ENCODE measurements at places on chromosomes 12 and 14. TPM values are rescaled to one million over a fixed set of nuclear protein-coding genes. Genes with fewer than 3 reads are reported as not detected.

The TAS2R46 gene
- polyA plus RNA-seq: not detected

DNA sequence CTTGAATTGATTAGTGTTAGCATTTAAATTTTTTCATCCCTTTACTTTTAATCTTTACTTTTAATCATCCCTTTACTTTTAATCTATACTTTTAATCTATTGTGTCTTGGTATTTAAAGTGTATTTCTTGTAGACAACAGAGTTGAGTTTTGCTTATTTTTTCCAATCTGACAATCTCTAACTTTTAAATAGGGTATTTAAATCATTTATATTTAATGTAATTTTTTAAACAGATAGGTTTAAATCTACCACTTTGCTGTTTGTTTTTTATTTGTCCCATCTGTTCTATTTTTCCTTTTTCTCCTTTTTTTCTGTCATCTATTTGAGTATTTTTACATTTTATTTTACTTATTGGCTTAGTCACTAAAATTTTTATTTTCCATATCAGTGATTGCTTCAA lies 68.3 kb downstream of the TTC7B start:
- no peak for DNase-seq

- DNase-seq: no peak
These were observed 52.3 kb upstream of the USP44 start for GRCh38 chr12:95603351-95604145.

DNA sequence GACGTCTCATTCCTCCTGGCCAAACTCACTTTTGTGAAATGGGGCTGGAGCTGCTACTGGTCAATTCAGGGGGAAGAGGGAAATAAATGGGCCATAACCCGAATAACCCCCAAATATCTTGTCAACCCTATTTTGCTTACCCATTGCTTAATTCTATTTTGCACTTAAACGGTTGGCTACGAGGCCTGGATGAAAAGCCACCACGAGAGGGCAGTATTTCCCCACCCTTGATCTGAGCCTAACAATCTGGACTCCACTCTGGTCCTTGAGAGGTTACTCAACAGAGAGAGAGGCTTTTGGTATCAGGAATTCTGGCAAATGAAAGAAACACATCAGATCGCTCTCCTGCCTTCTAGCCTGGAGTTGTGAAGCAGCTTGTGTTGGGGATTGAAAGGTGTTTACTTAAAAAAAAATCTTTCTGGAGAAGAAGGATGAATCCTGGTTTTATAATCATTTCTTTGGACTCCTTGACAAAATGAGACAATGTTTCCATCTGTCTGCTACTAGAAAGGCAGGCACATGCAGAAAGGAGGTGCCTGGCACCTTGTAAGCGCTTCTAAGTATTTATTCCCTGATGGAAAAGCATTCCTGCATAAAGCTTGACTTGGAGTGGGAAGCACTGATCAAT lies 22.4 kb upstream of the FBXO21 start:
- DNase-seq: peak; percentile 17

DNA sequence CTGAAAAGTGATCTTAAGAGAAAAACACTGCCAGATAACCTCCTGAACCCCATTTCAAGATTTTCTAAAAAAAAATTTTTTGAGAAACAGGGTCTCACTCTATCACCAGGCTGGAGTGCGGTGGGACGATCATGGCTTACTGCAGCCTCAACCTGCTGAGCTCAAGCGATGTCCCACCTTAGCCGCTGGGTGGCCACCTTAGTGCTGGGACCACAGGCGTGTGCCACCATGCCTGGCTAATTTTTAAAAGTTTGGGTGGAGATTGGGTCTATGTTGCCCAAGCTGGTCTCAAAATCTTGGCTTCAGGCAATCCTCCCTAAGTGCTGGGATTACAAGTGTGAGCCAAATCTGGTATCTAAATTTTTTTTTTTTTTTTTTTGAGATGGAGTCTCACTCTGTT lies 3.4 kb downstream of the PNMA1 start:
- no peak for DNase-seq

DNA sequence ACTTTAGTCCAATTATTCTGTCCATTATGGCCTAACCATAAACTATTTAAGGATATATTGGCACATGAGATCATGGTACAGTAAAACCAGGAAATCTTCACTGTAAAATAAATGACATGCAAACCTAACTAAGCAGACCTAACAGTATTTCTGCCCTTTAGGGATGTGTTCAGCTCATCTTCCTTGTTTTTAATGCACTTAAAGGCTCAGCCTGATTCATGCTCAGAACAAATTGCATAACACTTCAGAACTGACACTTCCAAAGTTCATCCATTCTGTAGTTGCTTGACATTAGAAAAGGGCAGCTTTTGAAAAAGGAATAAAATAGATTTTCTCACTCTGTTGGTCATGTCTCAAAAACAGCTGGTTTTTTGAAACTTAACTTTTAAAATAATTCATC lies 708.5 kb downstream of the C12orf50 start:
- DNase-seq: no peak
